Kidney epithelial cell (primary cell): ENCODE measurements at places on chromosomes 16 and 17. TPM values are rescaled to one million over a fixed set of nuclear protein-coding genes. Genes with fewer than 3 reads are reported as not detected.

Gene KRT23
- total RNA-seq: 24.2 and 25.9 TPM in 2 replicates

Gene RRAD
- 32.9 and 36.8 TPM in 2 replicates for total RNA-seq

DNA sequence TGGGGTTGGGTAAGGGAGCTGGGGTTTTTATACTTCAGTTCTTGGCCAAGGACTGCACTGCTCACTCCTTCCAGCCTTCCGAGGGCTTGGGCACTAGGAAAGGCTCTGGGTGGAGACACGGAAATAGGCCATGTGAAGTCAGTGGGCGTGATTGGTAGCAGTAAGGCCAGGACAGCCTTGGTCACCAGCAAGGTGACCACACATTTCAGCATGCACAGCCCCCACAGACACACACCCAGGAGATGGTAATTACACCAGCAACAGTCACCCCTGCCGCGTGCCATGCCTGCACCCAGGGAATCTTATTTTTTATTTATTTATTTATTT lies 252.5 kb downstream of the SEC14L1 start:
- no peak for DNase-seq

GRCh38 chr17:31917065-31917529 lies 15.6 kb upstream of the UTP6 start:
- DNase-seq: no peak

- no peak for DNase-seq
Observed at GRCh38 chr16:81668243-81669097, 110.6 kb upstream of the PLCG2 start.

GRCh38 chr16:75086281-75086680 lies 30.3 kb downstream of the LDHD start:
- no peak for DNase-seq

- no peak for DNase-seq
Observed at GRCh38 chr16:85498607-85499006, 114.5 kb upstream of the GSE1 start.

- no peak for DNase-seq
Observed at GRCh38 chr16:79598348-79599181, 2.0 kb downstream of the MAF start.

DNA sequence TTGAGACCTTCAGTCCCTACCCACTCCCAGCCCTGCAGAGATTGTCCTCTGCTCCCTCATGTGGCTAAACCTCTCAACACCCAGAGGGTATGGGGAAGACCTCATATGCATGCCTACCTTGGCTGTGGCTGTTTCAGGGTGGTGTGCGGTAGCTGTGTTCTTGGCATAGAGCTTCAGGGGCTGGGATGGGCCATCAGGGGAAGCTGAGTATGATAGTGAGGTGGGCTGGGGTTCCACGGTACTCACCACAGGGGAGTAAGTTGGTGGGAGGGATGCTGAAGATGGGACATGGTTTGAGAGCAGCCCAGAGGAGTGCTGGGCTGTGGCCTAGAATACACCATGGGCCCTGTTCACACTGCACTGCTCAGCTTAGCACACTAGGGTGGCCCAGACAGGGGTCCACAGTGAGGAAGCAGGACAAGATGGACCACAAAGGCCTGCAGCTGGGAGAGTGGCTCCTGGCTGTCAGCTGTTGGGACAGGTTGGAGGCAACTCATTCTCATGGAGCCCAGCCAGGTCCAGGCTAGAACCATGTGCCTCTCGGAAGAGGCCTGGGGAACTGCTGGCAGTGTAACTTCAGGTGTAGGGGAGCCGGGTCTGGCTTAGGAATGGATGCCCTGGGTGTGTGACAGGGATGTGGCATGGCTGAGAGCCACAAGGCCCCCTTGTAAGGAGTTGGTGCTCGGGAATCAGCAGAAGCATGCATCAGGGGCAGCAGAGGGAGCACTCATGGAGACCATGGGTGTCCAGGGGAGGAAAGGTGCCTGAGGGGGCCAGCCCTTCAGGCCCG lies 3.1 kb downstream of the MFAP4 start:
- no peak for DNase-seq
